Stimulated activated CD4-positive, alpha-beta T cell treated with anti-CD3 and anti-CD28 coated beads, TNF-alpha, amount 100 ng/mL, for 48 hours (primary cell): ENCODE measurements at places on chromosomes 1 and 21.

DNA sequence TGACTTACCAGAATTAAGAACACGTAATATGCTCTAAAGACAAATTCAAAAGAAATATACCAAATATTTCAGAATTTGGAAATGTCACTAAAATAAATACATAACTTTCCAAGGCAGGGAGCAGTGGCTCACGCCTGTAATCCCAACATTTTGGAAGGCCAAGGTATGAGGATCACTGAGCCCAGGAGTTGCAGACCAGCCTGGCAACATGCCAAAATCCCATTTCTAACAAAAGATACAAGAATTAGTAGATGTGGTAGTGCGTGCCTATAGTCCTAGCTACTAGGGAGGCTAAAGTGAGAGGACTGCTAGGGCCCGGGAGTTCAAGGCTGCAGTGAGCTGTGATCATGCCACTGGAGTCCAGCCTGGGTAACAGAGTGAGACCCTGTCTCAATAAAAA is 11.7 kb downstream of the LUZP1 start:
- DNase-seq = no peak

GRCh38 chr1:32336963-32337675 is 1.1 kb upstream of the MARCKSL1 start:
- peak; percentile 40 for DNase-seq

DNA sequence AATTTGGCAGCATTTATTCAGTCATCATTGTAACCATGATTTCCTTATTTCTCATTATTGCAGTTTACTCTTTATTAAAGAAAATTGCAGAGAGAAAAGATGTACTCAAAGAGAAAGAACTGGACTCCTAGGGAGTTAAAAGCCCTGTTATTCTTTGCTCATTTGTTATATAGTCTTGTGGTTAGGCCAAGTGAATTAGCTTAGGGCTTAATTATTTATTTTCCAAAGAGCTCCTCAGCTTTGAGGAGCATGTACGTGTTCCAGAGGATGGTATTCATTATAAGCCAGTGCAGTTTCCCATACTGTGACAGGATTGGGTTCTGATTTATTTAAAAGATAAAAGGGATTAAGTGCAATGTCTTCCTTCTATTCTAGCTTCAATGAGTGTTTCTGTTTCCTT is 86.4 kb downstream of the GPR161 start:
- DNase-seq = no peak

DNA sequence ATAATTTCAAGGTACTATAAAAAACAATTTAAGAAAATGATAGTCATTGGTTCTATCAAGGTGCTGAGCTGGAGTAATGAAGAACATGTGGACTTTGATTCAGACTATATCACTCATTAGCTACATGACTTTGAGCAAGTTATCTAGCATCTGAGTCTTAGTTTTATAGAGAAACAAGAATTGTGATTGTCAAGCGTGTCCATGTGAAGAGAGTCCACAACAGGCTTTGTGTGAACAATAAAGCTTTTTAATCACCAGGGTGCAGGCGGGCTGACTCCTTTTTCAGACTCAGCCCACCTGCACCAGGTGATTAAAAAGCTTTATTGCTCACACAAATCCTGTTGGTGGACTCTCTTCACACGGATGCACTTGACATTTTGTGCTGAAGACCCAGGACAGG is 26.6 kb upstream of the DMRTB1 start:
- DNase-seq = no peak

- no peak for DNase-seq
These were observed 9.9 kb downstream of the KCNJ15 start for GRCh38 chr21:38266732-38267131.
